Forelimb muscle (tissue), 1 donor: ENCODE measurements at places on chromosomes 7 and 10. TPM values are rescaled to one million over a fixed set of nuclear protein-coding genes. Genes with fewer than 3 reads are reported as not detected.

DNA sequence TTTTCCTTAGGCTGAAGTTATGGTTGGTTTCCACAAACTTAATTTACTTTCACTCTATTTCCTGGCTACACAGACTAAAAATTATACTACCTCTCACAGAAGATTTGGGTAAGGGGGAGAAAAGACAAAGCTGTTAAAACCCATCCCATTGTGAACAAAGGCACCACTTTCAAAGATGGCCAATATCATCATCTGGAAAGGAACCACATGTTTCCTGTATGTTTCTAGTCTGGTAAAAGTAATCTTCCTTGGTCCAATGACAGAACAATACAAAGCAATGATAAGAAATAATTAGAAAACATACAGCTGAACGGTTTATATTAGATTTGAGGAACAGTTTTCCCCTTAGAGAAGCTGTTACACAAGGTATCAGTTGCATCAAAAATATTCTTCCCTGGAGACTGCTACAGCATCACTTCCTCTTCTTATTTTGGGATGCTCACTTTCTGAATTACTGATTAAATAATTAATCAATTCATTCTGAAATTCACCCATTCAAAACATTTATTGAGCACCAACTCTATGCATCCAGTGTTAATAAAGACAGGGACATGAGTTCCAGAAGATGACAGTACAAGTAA, 8.5 kb upstream of the SFR1 start:
- no peak for DNase-seq

Gene TMEM184A
- 0.78 TPM for polyA plus RNA-seq

Gene HOGA1
- polyA plus RNA-seq = 0.90 TPM

DNA sequence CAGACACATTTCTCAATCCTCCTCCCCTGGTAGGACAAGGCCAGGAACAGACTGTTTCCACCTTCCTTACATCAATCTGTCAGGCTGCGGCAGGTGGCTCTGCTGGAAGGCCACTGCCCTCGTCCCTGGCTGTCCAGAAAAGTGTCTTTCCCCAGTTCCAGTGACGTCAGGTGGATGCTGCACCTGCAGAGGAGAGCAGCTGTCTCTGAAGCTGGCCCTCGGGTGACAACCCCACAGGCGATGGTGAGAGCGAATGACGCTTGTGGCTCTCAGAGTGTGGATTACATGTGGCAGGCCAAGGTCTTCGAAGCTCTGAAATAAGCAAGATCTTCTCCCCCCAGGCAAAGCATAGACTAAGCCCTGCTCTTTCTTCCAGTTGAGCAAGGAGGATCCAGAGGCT, 146.9 kb upstream of the RET start:
- no peak for DNase-seq

GRCh38 chr7:64101943-64102655, 56.9 kb downstream of the ZNF727 start:
- DNase-seq = no peak

GRCh38 chr10:91883549-91884444, 25.5 kb downstream of the FGFBP3 start:
- peak; percentile 31 for DNase-seq

DNA sequence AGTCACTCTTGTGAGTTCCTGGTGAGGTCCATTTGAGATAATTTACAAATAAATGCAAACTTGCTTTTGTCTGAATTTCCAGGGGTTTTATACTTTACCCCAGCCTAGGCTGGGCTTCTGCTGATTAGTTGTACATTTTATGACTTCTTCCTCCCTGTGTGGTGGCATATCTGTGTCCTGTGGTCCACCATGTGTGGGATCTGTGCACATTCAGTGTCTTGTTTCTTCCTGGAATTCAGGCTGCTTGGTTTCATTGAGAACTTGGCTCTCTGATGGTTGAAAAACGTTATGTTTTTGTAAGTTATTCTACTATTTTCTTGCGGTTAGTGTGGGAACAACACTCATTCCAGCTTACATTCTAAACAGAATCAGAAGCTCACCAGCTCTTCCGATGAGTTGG, 523.4 kb upstream of the PFKP start:
- no peak for DNase-seq

Gene FGL2
- polyA plus RNA-seq = 27.9 TPM

DNA sequence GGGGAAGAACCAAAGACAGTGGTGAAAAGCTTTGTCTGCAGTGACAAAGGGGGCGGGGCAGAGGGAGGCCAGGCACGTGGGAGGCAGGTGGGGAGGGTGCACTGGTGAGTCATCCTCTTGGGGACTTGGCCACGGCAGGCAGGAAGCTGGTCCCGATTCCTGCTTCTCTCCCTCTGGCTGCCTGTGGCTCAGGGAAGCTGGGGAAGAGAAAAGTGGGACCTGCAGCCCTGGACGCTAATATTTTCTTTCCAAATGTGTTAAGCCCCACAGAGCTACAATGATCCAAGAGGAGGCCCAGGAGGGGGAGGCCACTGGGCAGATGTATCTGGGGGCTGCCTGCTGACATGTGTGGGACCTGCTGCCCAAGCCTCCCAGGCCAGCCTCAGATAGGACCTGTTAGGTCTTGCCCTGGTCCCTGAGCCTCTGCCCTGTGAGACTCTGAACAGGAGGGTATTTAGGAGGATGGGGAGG, 231.8 kb downstream of the KCNMA1 start:
- no peak for DNase-seq

DNA sequence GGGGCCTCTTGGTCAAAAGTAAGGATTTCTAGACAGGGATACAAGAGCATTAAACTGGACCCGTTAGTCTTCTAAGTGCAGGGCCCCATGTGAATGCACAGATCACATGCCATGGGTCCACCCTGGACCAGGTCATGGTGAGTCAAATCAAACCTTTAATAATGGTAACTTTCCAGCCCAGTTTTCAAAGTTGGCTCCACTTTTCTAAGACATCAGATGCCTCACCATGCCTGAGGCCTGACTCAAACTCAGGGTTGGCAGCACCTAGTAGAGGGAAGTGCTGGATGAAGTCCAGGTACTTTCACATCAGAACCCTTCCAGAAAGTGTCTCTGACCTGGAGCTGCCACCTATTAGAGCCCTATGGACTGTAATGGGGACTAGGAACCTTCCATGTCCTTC, 9.7 kb upstream of the SMIM30 start:
- DNase-seq = no peak

DNA sequence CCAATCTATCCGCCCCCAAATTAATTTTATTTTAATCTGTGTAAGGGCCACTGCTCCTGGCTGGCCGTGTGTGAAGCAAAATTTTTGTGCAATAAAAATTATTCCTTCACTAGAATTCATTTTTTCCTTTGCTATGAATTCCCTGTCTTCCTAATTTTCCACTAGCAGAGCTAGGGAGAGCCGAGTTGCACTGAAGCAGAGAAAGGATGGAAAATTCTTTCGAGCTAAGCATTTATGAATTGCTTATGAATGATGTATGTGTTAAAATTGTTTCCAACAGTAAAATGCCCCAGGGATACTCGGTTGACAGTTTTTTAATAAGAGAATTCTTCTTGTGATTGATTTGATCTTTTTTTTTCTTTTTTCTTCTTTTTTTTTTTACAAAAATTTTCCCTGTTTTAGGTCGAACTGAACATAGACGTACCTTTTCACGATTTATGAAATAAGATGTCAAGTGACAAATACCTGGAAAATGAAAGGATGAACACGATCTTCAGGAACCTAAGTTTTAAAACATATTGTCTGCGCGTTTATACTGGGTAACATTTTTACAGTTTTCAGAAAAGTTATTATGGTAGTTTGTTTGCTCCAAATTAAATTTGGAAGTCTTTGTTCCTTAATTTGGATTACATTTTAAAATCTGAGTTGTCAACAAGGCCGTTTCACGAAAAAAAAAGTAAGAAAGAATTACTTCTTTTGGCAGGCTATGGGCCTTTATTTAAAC, 288.8 kb upstream of the NFE2L3 start:
- DNase-seq = no peak

DNA sequence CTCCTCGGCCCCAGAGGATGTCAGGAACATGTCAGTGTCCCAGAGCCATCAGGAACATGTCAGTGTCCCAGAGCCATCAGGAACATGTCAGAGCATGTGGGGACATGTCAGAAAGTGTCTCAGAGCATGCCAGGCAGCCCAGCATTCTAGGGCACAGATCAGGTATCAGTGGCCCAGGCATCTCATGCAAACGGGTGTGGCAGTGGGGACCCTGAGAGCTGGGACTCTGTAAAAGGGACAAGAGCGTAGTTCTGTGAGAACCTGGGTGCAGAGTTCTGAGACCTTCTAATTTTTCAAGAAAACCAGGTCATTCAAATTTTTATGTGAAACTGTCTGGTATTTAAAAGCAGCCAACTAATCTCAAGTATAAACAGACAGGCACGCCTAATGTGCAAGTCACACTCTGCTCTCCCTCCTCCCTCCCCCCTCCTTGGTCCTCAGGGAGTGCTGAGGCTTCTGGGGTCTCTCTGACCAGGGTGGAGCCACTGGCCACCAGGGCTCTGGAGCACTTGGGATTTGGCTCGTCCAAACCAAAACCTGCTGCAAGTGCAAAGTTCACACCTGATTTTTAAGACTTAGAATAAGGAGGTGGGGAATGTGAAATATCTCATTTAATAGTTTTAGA, 64.6 kb downstream of the ALOX5 start:
- no peak for DNase-seq

Gene CFAP58
- 0.37 TPM for polyA plus RNA-seq

DNA sequence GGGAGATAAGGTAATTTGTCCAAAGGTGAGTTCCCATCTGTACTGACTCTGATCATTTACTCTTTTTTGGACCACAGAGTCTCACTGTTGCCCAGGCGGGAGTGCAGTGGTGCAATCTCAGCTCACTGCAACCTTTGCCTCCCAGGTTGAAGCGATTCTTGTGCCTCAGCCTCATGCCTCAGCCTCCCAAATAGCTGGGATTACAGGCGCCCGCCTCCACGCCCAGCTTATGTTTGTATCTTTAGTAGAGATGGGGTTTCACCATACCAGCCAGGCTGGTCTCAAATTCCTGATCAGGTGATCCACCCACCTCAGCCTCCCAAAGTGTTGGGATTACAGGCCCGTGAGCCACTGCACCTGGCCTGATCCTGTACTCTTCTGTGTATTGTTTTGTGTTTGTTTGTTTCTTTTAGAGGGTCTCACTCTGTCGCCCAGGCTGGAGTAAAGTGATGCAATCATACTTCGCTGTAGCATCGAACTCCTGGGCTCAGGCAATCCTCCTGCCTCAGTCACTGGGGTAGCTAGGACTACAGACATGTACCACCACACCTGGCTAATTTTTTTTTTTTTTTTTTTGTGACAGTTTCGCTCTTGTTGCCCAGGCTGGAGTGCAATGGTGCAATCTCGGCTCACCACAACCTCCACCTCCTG, 2.4 kb downstream of the NOLC1 start:
- no peak for DNase-seq
